ENCODE measurements at places on chromosomes 1 and 21.

- DNase-seq: no peak
Measured at GRCh38 chr1:30087465-30087864, 635.9 kb downstream of the MATN1 start.

DNA sequence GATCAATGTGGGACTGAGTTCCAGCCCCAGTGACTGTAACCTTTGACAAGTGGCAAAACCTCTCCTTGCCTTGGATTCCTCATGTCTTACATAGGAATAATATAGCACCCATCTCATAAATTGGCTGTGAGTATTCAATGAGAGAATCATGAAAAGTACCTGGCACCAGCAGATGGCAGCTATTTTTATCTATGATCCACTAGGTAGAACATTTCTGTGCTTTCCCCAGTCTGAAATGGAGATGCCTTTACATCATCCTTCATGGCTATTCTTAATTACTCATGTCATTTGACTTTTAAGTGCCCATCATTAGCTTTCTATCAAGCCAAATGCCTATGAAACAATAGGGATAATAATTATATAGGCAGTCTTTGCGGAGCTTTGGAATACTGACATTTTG is 130.1 kb downstream of the TGFB2 start:
- DNase-seq: no peak

DNA sequence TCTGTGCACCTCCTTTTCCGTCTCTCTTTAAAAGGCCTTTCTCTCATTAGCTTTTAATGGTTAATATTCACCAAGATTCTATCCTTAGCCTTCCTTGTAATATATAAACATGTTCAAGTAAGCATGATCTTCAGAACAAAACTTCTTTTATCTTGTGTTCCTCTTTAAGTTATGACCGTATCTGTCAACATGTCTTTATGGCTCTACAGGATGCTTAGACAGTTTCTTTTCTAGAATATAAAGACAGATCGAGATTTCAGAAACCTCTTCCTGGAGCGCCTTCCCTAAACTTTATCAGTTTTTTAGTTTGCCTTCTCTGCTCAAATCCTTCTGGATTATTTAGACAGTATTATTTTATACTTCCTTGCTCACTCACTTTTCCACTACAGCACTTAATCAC is 7.2 kb downstream of the RO60 start:
- DNase-seq: no peak

DNA sequence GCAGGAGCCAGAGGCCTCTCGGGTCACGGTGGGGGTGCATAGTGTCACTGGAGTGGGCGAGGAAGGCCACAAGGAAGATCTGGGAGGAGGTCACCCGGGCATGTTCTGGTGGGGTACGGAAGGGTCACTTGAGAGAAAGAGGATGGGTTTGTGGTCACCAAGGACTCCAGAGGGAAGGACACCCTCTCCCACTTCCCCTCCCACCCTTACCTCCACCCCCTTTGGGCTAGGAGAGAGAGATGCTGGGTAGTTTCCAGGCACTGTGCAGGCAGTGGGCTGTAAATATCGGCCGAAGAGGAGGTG is 703 bp downstream of the AMIGO1 start:
- DNase-seq: no peak

DNA sequence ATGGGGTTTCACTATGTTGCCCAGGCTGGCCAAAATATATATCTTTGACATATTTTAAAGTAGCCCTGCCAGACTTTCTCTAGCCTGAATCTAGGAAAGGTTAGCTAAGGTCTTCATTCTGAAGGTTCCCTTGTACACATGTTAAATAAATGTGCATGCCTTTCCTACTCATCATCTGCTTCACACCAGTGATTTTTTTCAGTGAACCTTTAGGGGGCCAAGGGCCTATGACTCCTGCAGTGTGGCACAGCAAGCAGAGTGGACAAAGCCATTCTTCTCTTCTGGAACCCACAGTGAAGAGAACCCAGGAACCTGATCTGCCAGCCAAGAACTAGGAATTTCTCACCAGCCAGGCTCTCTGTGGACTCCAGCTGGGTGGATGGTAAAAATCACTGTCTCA is 22.9 kb downstream of the CBR1 start:
- no peak for DNase-seq

- no peak for DNase-seq
Measured at GRCh38 chr1:197825541-197825940, 50.3 kb upstream of the DENND1B start.

- no peak for DNase-seq
Measured at GRCh38 chr1:226475142-226475511, 67.2 kb upstream of the PARP1 start.

GRCh38 chr1:30514945-30515344 is 208.4 kb downstream of the MATN1 start:
- DNase-seq: no peak

GRCh38 chr1:215794156-215794555 is 227.1 kb downstream of the KCTD3 start:
- no peak for DNase-seq

DNA sequence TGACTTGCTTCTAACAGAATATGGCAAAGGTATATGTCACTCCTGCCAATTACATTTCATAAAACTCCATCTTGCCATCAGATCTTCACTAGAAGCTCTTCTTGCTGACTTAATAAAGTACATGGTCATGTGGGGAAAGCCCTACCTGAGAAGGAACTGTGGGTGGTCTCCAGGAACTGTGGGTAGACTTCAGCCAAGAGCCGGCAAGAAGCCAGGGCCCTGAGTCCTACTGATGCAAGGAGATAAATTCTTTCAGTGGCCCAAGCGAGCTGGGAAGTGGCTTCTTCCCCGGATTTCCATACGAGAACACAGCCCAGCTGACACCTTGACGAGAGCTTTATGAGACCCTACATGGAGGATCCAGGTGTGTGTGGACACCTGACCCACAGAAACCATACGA is 228.7 kb downstream of the SMYD3 start:
- no peak for DNase-seq

GRCh38 chr1:245105815-245106410 is 48.9 kb upstream of the KIF26B start:
- no peak for DNase-seq

GRCh38 chr1:59579222-59579621 is 235.5 kb upstream of the HOOK1 start:
- DNase-seq: no peak

DNA sequence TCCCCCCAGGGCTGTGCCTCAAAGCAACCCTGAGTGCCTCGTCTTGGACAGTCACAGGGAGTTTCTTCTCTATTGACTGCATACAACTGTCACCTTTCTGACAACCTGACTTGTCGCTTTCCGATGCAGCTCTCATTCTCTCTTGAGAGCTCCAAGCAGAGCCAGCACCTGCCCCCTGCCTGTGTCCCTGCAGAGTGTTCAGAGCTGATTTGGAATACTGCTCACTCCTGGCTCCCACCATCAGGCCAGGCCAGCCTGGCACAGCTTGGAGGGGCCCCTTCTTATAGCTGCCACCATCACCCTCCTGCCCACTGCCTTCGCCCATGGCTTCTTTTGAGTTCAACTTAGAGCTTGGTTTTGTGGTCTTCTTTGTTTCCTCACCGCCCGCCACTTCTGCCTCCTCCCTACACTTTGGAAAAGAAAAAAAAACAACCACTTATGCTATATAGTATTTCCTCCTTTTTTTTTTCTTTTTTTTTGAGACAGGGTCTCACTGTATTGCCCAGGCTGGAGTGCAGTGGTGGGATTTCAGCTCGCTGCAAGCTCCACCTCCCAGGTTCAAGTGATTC is 12.3 kb downstream of the NCF2 start:
- DNase-seq: no peak

DNA sequence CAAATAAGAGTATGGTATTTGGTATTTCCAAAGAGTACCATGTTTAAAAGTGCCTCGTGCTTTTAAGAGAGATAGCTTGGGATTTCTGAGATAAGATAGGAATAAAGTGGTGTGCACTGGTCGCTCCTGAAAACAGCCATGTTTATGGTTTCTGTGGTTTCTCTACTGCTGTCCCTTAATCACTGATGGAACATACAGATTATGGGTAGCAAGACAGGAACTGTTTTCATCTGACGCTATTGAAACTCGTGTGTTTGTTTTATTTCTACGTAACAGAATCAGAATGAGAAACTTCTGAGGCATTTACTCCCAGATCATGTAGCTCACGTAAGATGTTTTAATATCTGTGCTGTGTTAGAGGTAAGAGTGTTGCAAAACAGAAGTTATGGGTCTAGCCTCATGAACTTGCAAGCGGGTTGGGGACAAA is 126.0 kb downstream of the KIAA0319L start:
- DNase-seq: no peak

- DNase-seq: no peak
Measured at GRCh38 chr1:155591770-155592169, 18.2 kb upstream of the MSTO1 start.

All from activated naive CD4-positive, alpha-beta T cell (primary cell).